ENCODE measurements at places on chromosomes 16 and 17. TPM values are rescaled to one million over a fixed set of nuclear protein-coding genes. Genes with fewer than 3 reads are reported as not detected.

Gene ATP2C2
- not detected for total RNA-seq

Gene TP53TG3
- not detected for total RNA-seq

Gene SDF2
- total RNA-seq, result 40.8 TPM

DNA sequence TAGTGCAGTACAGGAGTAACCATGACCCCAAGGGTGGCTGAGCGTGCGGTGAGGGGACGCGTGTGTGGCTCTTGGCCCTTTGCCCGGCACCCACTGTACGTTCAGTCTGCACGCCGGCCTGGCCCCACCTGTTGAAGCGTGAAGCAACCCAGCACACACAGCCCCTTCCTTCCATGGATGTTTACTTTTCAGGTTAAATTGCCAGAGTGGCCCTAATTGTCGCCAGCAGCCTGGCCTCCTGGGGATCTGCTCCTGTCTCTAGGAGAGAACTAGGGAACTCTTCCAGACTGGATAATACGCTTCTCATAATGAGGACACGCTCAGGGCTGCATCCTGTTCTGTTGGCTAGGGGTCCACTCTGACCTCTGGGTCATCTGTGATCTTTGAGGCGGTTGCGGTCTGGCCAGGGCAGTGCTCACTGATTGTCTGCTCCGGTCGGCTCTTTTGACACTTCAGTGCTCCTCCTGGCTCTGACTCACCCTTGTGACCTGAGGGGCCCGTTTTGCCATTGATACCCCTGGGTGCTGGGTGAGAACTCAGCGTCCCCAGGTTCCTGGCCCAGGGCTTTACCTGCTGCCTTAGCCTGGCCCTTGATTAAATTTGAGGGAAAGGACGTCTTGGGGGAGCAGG, 27.7 kb downstream of the TPSG1 start:
- no peaks in the 10 kb centered on the region for H3K4me1 ChIP-seq
- DNase-seq, result no peak
- H3K4me3 ChIP-seq, result no peak overlapping the region
- no peaks in the 10 kb centered on the region for H3K27me3 ChIP-seq
- H3K27ac ChIP-seq, result no peak overlapping the region
- no peaks in the 10 kb centered on the region for H3K36me3 ChIP-seq

GRCh38 chr17:79400989-79401703, 209.7 kb downstream of the RBFOX3 start:
- H3K36me3 ChIP-seq, result no peaks in the 10 kb centered on the region
- H3K4me3 ChIP-seq, result no peak overlapping the region
- DNase-seq, result peak; percentile 69

DNA sequence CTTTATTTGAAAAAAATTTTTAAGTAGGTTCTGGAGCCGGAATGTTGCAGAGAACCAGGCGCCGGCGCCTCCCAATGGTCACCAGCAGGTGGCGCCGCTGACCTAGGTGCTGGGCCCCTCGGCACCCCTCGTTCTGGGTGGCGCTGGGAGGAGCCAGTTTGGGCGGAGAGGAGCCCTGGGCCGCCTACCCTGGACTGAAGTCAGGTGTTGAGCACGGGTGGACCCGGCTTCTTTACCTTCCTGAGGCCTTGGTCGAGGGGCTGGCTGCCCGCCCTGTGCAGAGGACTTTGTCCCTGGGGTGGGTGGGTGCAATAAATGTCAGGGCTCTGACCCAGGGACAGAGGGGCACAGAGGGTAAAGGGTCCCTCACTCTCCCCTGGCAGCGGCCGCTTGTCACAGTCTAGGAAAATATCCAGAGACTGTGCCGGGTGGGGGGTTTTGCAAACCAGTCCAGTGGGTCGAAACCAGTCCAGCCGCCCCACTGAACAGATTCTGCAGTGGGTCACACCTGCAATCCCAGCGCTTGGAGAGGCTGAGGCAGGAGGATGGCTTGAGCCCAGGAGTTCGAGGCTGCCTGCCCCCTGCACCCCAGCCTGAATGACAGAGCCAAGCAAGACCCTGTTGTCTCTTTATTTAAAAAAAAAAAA, 30.1 kb upstream of the TNFRSF13B start:
- H3K27me3 ChIP-seq, result no peaks in the 10 kb centered on the region
- no peak overlapping the region for H3K4me3 ChIP-seq
- no peaks in the 10 kb centered on the region for H3K36me3 ChIP-seq

DNA sequence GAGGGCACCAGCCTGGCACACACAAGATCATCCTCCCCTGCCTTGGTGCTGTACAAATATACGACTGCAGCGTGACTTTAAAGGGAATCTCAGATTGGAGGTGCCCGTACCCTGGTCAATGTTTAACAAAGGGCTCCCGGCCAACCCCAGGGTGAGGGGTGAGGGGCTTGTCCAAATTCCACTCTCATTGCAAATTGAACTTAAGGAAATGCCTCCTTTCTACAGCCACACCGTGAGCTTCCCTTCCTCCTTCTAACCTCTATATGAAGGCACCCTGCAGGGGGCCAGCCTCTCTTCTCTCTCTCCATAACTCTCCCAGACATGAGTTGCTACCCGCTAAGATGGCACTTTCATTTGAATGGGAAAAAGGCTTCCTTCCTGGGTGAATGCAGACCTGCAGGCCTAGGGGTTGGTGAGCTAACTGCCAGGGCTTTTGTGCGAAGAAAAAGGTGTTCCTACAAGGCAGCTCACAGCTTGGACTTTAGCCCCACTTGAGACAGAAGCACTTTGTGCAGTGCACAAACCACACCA, 76.6 kb downstream of the IRF8 start:
- no peaks in the 10 kb centered on the region for H3K36me3 ChIP-seq
- no peaks in the 10 kb centered on the region for H3K27me3 ChIP-seq
- no peak for DNase-seq
- no peak overlapping the region for H3K27ac ChIP-seq
